ENCODE measurements at places on chromosomes 3 and 15.
A peak's percentile ranks its signal among the peaks of the same experiment; 100 is the strongest.

- no peak overlapping the region for H3K27ac ChIP-seq
- H3K27me3 ChIP-seq, result no peaks in the 10 kb centered on the region
- no peak for DNase-seq
- H3K4me1 ChIP-seq, result peaks cover 47% of the 10 kb centered on the region
- H3K36me3 ChIP-seq, result peaks cover 5% of the 10 kb centered on the region
- peak overlapping the region; percentile 13 for H3K4me3 ChIP-seq
Observed at GRCh38 chr15:85024509-85025336, 43.1 kb downstream of the PDE8A start.

GRCh38 chr15:60469893-60470641 lies 8.9 kb downstream of the ICE2 start:
- peaks cover 49% of the 10 kb centered on the region for H3K36me3 ChIP-seq
- H3K4me1 ChIP-seq, result peaks cover 9% of the 10 kb centered on the region
- no peak overlapping the region for H3K4me3 ChIP-seq
- H3K27ac ChIP-seq, result no peak overlapping the region
- H3K27me3 ChIP-seq, result no peaks in the 10 kb centered on the region
- DNase-seq, result no peak

DNA sequence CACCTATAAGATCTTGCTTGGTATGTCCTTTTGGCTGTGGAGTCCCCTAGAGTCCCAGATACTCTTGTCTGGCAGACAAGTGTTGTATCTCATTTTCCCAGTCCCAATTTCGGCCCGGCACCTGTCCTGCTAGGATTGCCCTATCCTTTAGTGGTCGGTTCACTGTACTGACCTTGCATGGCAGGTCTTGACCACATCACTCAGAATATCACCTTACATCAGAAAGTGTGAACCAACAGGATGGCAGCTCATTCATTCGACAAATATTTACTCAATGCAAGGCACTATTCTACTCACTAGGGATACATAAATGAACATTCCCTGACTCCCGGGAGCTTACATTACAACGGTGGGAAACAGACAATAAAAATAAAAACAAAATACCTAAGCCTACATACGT lies 5.7 kb upstream of the CCDC80 start:
- H3K36me3 ChIP-seq, result no peaks in the 10 kb centered on the region
- H3K27me3 ChIP-seq, result no peaks in the 10 kb centered on the region
- no peak overlapping the region for H3K27ac ChIP-seq
- H3K4me1 ChIP-seq, result peaks cover 25% of the 10 kb centered on the region
- H3K4me3 ChIP-seq, result no peak overlapping the region

DNA sequence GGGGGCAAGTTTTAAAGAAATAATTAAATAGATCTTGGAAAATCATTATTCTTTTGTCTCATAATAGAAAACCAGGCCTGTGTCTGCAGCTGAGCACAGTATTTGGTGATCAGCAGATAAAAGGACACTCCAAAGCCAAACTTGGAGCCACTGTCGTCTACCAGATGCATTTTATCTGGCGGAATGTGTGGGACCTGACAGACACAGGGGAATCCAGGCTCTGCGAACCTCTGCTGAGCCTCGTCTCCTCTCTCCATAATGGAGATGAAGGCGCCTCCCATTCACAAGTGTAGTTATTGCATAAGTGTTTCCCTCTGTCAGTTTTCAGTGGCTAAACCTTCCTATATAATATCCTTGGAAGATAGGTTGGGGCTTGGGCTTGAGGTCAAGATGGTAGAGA lies 42.1 kb downstream of the EEFSEC start:
- H3K4me1 ChIP-seq, result peaks cover 8% of the 10 kb centered on the region
- H3K36me3 ChIP-seq, result no peaks in the 10 kb centered on the region
- no peaks in the 10 kb centered on the region for H3K27me3 ChIP-seq
- H3K4me3 ChIP-seq, result no peak overlapping the region
- no peak overlapping the region for H3K27ac ChIP-seq

DNA sequence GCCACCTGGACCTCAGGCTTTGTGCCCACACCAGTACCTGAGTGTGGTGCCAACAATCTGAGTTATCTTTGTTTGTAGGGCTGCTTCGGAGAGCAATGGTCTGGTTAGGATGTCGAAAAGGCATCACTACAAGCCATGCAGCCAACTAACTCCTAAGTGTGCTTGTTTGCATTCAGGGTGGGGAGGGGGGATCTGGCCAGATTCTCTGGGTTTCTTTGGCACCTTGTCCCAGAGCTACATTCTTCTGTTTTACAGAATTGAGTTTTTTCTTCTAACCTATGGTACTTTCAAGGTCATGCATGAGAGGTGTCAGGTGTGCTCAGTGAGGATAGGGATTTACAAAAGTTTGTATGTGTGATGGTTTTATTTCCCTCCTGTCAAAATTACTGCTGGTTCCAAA lies 391.4 kb upstream of the RARB start:
- H3K27ac ChIP-seq, result no peak overlapping the region
- no peaks in the 10 kb centered on the region for H3K27me3 ChIP-seq
- H3K36me3 ChIP-seq, result no peaks in the 10 kb centered on the region
- H3K4me3 ChIP-seq, result no peak overlapping the region
- no peaks in the 10 kb centered on the region for H3K4me1 ChIP-seq
- DNase-seq, result no peak

GRCh38 chr15:64622410-64623260 lies 152.8 kb downstream of the RBPMS2 start:
- H3K27ac ChIP-seq, result peak overlapping the region; percentile 66
- peak; percentile 66 for DNase-seq
- peaks cover 74% of the 10 kb centered on the region for H3K4me1 ChIP-seq
- peak overlapping the region; percentile 38 for H3K4me3 ChIP-seq

DNA sequence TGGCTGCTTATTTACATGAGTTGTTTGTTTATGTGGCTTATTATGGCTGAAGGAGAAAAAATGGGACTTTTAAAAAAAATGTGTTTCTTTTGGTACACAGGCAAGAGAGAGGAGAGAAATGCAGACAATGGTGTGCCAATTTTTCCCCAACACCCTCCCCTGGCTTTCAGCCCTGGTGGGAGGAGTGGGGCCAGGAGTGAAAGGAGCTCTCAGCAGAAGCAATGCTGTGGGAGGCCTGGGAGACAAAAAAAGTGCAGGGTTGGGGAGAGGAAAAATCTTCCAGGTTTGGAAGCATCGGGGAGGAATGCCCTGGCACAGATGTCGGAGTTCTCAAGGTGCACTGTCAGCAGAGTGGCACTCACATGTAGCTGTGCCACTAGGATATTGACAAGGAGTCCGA lies 117.7 kb upstream of the FOXB1 start:
- peaks cover 70% of the 10 kb centered on the region for H3K27me3 ChIP-seq
- peaks cover 3% of the 10 kb centered on the region for H3K36me3 ChIP-seq
- no peak for DNase-seq

DNA sequence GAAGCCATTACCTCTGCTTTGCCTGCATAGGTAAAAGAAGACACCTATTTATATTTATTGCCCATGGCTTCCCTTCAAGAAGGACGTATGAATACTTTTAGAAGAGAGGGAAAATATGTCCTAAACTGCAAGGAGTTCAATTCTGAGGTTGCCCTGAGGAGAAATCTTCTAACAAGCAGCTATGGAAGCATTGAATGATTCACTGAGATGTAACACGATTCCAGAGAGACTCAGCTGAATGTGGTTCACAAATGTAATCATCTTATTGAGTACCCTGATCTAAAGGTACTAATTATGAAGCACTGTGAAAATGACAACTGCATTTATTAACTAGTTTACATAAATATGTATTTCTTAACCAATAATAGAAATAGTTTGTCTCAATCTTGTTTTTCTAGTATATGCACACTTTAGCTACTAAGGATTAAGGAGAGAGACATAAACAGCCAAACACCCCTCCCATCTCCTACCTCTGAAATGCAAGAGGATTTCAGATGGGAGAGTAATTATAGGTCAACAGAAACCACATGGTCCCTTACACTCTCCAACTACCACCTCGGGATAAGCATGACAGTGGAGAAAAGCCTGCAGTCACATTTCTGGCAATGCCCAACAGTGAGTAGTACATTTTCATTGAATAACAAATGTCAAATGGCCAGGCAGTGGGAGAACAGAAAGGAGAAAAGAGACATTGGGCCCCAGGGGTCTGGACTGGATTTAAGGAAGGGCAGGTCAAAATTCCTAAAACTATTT lies 506.2 kb upstream of the IL12A start:
- DNase-seq, result no peak
- no peak overlapping the region for H3K27ac ChIP-seq

GRCh38 chr3:25823314-25823713 lies 33.4 kb downstream of the OXSM start:
- H3K36me3 ChIP-seq, result no peaks in the 10 kb centered on the region
- no peak overlapping the region for H3K27ac ChIP-seq
- H3K4me3 ChIP-seq, result no peak overlapping the region
- peaks cover 5% of the 10 kb centered on the region for H3K4me1 ChIP-seq

DNA sequence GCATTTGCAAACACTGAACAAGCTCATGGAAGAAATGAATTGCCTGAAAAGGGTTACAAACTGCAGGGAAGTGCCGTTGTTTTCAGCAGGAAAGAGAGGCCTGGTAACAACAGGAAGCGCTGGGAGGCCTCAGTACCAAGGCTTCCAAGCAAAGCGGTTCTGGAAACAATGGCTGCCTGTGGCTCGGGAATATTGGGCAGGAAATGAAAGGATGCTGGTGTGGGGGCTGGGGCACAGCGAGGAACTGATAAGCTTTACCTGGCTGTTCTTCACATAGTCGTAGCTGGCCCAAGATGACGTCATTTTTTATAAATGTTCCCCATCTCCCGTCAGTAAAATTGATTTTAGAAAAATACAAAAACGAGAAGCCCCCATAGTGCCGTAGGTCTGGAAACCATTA lies 55.9 kb downstream of the ARHGAP31 start:
- H3K4me1 ChIP-seq, result peaks cover 16% of the 10 kb centered on the region
- H3K36me3 ChIP-seq, result peaks cover 7% of the 10 kb centered on the region
- H3K4me3 ChIP-seq, result no peak overlapping the region
- DNase-seq, result no peak

- H3K27ac ChIP-seq, result no peak overlapping the region
- no peak overlapping the region for H3K4me3 ChIP-seq
- no peaks in the 10 kb centered on the region for H3K4me1 ChIP-seq
- no peaks in the 10 kb centered on the region for H3K36me3 ChIP-seq
- DNase-seq, result no peak
- peaks cover 30% of the 10 kb centered on the region for H3K27me3 ChIP-seq
Observed at GRCh38 chr15:71562251-71562650, 248.1 kb upstream of the NR2E3 start.

- H3K27ac ChIP-seq, result no peak overlapping the region
- no peak overlapping the region for H3K4me3 ChIP-seq
- H3K36me3 ChIP-seq, result no peaks in the 10 kb centered on the region
- no peak for DNase-seq
Observed at GRCh38 chr3:151918253-151919029, 45.0 kb downstream of the SUCNR1 start.

DNA sequence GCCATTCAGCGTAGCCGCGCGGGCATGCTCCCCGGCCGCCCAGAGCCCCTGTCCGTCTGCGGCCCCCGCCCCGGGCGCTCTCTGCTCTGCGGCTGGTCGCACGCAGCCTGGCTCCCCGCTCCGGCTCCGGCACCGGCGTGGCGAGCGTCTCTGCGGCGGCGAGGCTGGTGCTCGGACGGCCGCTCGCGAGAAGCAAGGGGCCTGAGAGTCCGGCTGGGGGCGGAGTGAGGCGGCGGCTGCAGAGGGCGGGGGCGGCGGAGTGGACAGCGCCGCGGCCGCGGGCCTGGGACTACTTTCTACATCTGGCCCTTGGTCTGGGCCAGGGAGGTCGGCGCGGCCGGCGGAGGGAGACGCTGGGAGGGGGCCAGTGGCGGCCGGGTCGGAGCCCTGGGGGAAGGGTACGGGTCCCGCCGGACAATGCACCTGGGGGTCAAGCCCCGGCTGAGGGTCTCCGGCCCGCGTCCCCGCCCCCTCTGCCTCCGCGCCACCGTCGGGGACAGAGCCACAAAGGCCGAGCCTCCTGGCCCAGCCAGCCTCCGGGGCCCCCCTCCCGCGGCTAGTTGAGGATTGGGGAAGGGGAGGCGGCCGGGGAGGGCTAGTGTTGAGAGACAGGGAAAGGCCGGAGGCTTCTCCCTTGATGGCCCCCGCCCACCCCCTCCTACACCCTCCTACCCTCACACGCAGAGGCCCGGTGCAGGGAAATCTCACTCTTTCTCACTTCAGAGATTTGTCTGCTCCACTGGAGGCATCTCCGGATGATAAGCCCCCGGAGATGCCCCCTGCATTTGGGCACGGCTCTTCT lies at the start of gene PRTG:
Gene PRTG (minus strand): TSS at position 226 of the 802 bp plus-strand sequence. CDS start 221 bp downstream, at position 5.
- no peaks in the 10 kb centered on the region for H3K4me1 ChIP-seq
- peaks cover 31% of the 10 kb centered on the region for H3K27me3 ChIP-seq
- peak within 1 kb of the TSS; percentile 65 for H3K4me3 ChIP-seq
- no peak for DNase-seq
- H3K36me3 ChIP-seq, result peaks cover 4% of the 10 kb centered on the region

DNA sequence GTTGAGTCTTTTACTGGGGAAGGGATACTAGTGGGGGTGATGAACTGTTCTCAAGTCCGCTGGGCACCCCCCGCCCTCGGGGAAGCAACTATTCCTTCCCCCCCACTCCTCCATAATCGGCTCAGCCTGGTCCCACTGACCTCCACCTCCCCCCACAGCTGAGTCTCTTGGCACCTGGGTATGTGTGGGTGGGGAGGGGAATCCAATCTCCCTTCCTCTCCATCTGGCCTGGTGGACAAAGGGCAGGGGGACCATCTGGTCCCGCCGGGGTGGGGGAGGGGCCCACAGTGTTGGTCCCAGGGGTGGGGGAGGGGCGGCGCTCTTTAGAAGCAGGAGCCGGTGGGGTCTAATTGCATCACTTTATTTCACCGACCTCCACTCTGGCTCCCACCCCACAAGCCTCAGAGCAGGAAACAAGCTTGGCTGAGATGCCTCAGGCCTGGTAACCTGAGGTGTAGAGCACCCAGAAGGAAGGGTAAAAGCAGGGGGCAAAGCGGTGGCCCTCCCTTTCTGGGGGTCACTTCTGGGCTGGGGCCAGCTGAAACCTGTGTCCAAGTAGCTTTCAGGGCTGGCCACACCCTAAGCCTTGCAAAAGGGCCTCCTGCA lies 1.0 kb upstream of the PCBP4 start:
- H3K36me3 ChIP-seq, result no peaks in the 10 kb centered on the region
- H3K27me3 ChIP-seq, result no peaks in the 10 kb centered on the region
- peak overlapping the region; percentile 62 for H3K27ac ChIP-seq
- no peak for DNase-seq

DNA sequence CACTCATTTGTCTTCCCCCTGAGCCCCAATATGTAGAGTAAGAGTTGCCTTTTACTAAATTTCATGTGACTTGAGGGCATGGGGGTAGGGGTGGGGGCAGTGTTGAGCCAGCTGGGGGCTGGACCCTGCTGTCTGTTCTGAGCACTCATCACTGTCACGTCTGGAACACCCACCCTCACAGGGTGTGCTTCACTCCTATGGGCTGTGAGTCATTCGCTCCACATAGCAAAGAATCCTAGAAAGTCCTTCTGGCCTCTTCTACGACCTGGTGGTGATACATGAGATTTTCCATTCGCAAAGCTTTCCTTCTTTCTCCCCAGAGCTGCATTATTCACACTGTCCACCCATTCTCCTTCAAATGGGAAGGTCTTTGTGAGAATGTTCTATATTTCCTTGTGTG lies 43.6 kb upstream of the MGLL start:
- H3K27ac ChIP-seq, result no peak overlapping the region
- no peaks in the 10 kb centered on the region for H3K4me1 ChIP-seq
- no peak for DNase-seq
